Activated CD8-positive, alpha-beta T cell treated with anti-CD3 and anti-CD28 coated beads, Interleukin-2, amount 10 ng/mL, durations not matched to agents 7 days and 5 days (primary cell): ENCODE measurements at places on chromosomes 6 and 20.

- DNase-seq: no peak
These were observed 20.3 kb downstream of the HLA-F start for GRCh38 chr6:29743568-29743967.

GRCh38 chr6:141153563-141153962, 979.2 kb upstream of the GJE1 start:
- DNase-seq: no peak

GRCh38 chr20:38790200-38791053, 15.1 kb upstream of the PPP1R16B start:
- DNase-seq: peak; percentile 63

- DNase-seq: no peak
These were observed 22.1 kb upstream of the SNTA1 start for GRCh38 chr20:33465481-33466302.
